ENCODE measurements at places on chromosomes 2 and 18. TPM values are rescaled to one million over a fixed set of nuclear protein-coding genes. Genes with fewer than 3 reads are reported as not detected.

STARD6 gene
- total RNA-seq, result 0.69 TPM

OSBPL6 gene
- 18.8 TPM for total RNA-seq

C1GALT1C1L gene
- total RNA-seq, result 1.2 TPM

TBR1 gene
- total RNA-seq, result 0.10 TPM

UGT1A1 gene
- not detected for total RNA-seq

MPPE1 gene
- total RNA-seq, result 41.2 TPM

ADCYAP1 gene
- 21.3 TPM for total RNA-seq

NMUR1 gene
- total RNA-seq, result 0.39 TPM

SGPP2 gene
- total RNA-seq, result 1.7 TPM

SLC9A4 gene
- total RNA-seq, result 0.06 TPM

UGT1A6 gene
- not detected for total RNA-seq

ACTG2 gene
- total RNA-seq, result 21.0 TPM

MRPS9 gene
- 22.5 TPM for total RNA-seq

NT5C1B gene
- total RNA-seq, result not detected

CD207 gene
- total RNA-seq, result not detected

PLEKHB2 gene
- 171 TPM for total RNA-seq

DSG1 gene
- total RNA-seq, result 0.20 TPM

DGKD gene
- 32.3 TPM for total RNA-seq

MAP2 gene
- total RNA-seq, result 215 TPM

GALM gene
- total RNA-seq, result 7.6 TPM

PPIL3 gene
- total RNA-seq, result 43.9 TPM

PAX8 gene
- 3.7 TPM for total RNA-seq

KIF3C gene
- total RNA-seq, result 56.1 TPM

SNRNP200 gene
- total RNA-seq, result 78.8 TPM

DLX2 gene
- not detected for total RNA-seq

ASIC4 gene
- total RNA-seq, result 18.8 TPM

AQP12B gene
- not detected for total RNA-seq

NR4A2 gene
- total RNA-seq, result 6.4 TPM

MROH2A gene
- under 0.01 TPM for total RNA-seq

RAB11FIP5 gene
- 15.8 TPM for total RNA-seq

SEPTIN10 gene
- total RNA-seq, result 74.4 TPM

IL36RN gene
- 0.11 TPM for total RNA-seq

RGPD5 gene
- total RNA-seq, result 38.0 TPM

FSHR gene
- 0.17 TPM for total RNA-seq

TLX2 gene
- not detected for total RNA-seq

TMEM37 gene
- total RNA-seq, result 0.69 TPM

ATRAID gene
- 103 TPM for total RNA-seq

LRRC30 gene
- total RNA-seq, result not detected

FIGN gene
- 6.6 TPM for total RNA-seq

CFAP53 gene
- 4.8 TPM for total RNA-seq

Measured in spinal cord (tissue), 10 donors.